ENCODE measurements at places on chromosomes 7 and 10. TPM values are rescaled to one million over a fixed set of nuclear protein-coding genes. Genes with fewer than 3 reads are reported as not detected.

Gene PILRB
- 46.3 TPM for total RNA-seq

GRCh38 chr10:118002581-118002980, 44.2 kb downstream of the RAB11FIP2 start:
- DNase-seq: no peak

Gene ARL5B
- 16.2 TPM for total RNA-seq

Gene MCM10
- 0.45 TPM for total RNA-seq

Gene VWC2
- 0.09 TPM for total RNA-seq
